Vagina (tissue), 2 donors: ENCODE measurements at places on chromosomes 1 and 21.

DNA sequence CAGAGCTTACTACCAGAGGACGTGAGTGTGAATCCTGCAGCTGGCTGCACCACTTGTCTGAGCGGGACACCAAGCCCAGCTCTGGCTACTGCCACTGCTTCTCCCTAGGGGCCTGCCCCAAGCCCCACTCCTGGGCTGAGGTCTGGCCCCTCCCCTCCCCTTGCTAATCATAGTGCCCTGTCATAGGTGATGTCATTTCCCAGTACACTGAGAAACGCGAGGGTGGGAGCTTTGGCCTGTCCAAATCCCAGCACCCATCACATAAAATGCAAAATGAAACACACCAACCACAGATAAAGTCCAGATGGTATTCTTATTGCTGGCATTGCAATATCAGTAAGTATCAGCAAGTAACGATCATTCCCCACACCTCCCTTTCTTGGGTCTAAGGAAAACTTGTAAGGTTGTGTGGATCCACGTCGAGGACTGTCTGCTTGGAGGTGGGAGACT, 77.7 kb downstream of the TOMM20 start:
- DNase-seq: no peak

DNA sequence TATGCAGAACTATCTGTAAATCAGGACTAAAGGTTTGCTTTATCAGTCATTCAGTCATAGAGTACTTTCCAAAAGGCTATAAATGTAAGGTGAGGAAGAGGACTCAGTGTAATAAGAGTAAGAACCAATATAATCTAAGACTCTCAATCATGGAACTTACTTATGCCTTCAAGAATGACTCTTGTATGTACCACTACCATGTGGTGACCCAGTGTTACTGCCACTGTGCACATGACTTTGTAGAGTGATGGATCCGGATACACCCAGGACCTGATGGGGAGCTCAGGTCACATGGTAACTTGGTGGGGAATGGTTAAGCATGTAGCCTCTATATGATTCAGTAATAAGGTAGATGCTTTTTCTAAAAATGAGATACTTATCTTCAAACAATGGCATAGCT, 2099.8 kb downstream of the MRPL39 start:
- no peak for DNase-seq

- no peak for DNase-seq
Observed at GRCh38 chr1:81880781-81881180, 80.0 kb downstream of the ADGRL2 start.

DNA sequence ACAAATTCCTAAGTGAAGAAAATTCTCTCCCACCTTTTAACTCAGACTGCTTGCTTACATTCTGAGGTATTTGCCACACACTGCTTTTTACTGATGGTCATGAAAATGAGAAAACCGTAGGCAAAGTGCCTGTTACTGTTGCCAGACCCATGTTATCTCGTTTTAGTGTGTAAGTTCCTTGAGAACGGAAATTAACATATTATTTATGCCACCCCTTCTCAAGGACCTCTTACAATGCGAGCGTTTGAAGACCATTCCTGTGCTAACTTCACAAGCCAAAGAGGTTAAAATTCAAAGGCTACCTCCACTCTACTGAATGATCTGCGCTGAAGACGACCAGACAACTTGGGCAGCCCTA, 509 bp downstream of the NVL start:
- DNase-seq: no peak

- DNase-seq: no peak
Observed at GRCh38 chr1:184941735-184942134, 32.6 kb downstream of the NIBAN1 start.

GRCh38 chr1:150619576-150620509, 9.6 kb downstream of the ENSA start:
- DNase-seq: no peak

DNA sequence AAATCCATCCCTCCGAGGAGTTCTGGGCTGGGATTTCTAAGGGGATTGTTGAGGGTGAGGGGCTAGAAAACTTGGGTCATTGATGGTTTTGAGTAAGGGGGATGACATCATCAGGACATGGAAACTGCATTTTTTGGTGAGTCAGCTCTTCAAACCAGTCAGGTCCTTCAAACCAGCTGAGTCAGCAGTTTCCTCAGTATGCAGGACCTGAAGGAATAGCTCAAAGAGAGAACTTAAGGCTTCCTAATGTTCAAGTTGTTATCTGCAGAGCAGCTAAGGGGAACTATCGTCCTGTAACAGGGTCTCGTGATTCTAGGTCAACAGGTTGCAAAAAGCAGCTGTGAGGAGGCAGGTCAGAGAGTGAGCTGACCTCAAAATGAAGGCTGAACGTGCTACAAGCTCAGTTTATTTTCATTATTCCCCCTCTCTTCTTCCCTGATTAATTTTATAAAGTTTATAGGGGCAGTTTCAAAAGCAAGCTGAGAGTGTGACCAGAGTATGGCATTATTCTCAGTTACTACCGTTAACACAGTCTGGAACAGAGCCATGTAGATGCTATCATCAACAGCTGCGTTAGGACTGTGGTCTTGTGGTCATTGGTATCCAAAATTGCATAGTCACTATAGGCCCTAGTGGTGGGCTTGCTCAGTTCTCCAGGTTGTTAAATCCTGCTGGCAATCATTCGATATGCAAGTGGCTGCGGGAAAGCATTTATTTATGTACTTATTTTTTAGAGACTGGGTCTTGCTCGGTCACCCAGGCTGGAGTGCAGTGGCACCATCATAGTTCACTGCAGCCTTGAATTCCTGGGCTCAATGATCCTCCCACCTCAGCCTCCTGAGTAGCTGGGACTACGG, 10.7 kb upstream of the SDC3 start:
- peak; percentile 31 for DNase-seq

- no peak for DNase-seq
Observed at GRCh38 chr1:212640223-212640878, 31.8 kb downstream of the ATF3 start.

DNA sequence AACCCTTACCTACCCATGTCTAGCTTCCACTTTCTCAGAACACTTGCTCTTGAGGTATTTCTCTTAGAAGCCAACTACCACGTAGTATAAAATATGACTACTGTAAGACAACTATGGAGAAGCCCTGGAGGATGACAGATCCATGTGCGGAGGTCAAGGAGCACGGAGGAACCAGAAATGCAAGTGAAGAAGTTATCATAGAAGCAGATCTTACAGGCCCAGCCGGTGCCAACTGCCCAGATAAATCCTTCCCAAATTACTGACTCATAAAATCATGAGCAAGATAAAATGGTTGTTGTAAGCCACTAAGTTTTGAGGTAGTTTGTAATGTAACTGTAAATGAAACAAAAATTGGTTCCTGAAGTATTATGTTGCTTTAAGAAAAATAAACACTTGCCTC, 12.6 kb downstream of the GTF2B start:
- no peak for DNase-seq

GRCh38 chr1:64378826-64379225, 91.1 kb upstream of the CACHD1 start:
- DNase-seq: no peak

GRCh38 chr21:38148046-38148445, 108.7 kb upstream of the KCNJ15 start:
- no peak for DNase-seq

DNA sequence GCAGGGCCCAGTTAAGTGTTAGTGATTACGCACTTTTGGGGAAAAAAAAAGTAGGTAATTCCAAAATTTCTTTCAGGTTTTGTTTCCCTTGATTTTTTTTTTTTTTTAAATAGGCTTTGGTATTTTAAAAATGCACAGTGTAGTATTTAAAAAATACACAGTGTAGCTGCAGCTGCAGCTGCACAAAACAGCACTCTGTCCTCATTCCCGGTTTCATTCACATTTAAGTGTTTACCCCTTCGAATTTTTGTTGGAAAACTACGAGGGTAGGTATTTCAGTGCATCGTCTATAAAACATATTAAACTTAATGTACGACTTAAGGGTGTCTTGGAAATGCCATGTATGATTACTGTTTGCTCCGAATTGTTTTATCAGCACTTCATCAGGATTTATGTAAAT, 3.4 kb downstream of the NEK7 start:
- no peak for DNase-seq

- no peak for DNase-seq
Observed at GRCh38 chr1:107220036-107220435, 79.2 kb downstream of the NTNG1 start.
